ENCODE measurements at places on chromosomes 7 and 10.
A peak's percentile ranks its signal among the peaks of the same experiment; 100 is the strongest.

DNA sequence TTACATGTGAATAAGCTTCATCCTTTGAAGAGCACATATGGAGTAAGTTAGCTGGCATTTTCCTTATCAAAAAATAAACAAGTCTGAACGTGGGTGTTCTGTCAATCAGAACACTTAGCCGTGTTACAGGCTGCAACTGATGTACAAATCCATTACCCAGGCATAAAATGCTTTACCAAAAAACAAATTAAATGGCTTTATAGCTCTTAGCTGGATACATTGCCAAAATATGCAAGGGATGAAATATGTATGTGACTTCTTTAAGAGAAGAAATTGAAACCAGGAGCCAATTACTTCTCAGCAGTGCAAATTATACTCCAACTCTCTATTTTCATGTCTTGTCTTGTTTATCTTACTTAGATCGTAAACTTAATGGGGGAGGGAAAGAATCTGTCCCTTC lies 214.8 kb downstream of the DGKB start:
- DNase-seq: no peak

DNA sequence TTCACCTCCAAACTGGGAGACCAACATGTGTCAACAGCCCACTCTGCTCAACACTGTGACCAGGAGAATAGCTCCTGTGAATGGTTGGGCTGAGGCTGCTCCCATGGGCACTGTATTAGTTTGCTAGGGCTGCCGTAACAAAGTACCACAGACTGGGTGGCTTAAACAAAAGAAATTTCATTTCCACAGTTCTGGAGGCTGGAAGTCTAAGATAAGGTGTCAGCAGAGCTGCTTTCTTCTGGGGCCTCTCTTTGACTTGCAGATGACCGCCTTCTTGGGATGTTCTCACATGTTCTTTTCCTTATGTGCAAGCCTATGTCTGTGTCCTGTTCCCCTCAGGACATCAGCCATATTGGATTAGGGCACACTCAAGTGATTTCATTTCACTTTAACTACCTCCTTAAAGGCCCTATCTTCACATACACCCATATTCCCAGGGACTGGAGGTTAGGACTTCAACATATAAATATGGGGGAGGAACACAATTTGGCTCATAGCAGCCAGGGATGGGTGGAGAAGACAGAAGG lies 90.3 kb downstream of the CPED1 start:
- DNase-seq: no peak

GRCh38 chr10:31707093-31708039 lies 221.3 kb downstream of the ARHGAP12 start:
- DNase-seq: peak; percentile 24

DNA sequence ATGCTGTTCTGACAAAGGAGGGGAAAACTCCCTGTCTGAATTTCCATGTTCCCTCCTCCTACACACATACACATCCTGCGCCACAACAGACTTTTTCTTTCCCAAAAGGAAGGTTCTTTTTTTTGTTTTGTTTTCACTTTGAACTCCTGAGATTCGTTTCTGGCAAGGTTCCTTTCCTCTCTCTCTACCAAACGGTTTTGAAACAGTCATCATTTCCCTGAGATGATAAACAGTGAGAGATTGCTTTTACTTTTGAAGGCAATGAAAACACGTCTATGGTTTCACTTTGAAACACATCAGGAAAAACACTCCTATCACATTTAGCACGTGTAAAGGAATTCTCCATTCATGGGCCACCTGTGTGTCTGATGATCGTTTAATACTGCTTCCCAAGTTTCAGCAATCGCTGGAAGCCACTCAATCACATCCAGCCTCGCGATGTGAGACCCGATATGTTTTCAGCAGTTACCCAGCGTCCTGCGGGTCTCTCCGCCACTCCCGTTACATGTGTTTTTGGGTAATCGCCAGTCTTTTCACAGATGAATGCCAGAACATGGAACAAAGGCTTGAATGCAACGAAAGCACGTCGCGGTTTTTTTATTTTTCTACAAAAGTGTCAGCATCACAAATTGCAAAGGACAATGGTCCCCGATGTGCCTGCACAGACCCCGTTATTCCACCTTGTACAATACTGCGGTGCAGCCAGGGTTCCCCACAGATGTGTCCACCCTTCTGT lies 62.8 kb upstream of the CUX1 start:
- no peak for DNase-seq

All from stimulated activated CD4-positive, alpha-beta T cell treated with anti-CD3 and anti-CD28 coated beads, Interleukin-15, amount 100 ng/mL, for 1 hour (primary cell).